ENCODE measurements at places on chromosomes 2 and 18. TPM values are rescaled to one million over a fixed set of nuclear protein-coding genes. Genes with fewer than 3 reads are reported as not detected.

GRCh38 chr2:78147466-78147865 lies 625.3 kb upstream of the LRRTM4 start:
- DNase-seq, result no peak

GRCh38 chr18:13934058-13934457 lies 18.7 kb upstream of the MC2R start:
- no peak for DNase-seq

DNA sequence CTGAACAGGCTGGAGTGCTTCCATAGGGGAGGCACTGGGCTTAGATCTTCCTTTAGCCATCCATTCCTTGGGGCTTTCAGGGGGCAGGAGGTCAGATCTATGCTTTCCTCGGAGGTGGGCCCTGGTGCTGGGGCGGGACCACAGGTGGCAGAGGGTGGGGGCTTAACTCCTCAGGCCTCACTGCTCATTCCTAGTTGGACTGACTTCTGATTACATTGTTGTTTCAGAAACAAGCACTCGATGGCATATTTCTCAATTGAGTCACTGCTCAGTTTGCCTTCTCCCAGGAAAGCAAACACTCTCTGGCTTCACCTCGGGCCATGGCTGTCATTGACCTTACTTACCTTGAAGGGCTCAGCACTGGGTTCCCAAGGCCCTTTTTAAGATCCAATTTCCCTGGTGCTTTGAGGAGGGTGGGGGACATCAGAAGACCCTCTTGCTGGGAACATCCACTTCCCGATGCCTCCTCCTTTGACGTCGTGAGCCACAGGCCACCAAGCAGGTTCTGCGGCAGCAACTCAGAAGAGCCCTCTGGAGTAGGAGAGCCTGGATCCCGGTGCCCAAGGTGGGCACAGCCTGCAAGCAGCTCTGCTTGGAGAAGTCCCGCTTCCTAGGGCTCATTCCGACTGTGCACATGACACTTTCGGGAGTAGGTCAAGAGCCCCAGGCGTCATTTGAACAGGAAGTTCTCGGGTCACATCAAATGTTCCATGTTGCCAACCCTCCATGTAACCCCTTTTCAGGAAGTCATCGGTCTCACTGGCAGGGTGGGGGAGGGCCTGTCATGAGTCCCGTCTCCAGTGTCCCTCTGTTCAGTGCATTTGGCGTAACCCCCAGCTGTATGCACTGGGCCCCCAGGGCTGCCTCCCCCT lies 40.6 kb downstream of the SDC1 start:
- peak; percentile 54 for DNase-seq

The AQP4 gene
- polyA plus RNA-seq, result 90.8 TPM

DNA sequence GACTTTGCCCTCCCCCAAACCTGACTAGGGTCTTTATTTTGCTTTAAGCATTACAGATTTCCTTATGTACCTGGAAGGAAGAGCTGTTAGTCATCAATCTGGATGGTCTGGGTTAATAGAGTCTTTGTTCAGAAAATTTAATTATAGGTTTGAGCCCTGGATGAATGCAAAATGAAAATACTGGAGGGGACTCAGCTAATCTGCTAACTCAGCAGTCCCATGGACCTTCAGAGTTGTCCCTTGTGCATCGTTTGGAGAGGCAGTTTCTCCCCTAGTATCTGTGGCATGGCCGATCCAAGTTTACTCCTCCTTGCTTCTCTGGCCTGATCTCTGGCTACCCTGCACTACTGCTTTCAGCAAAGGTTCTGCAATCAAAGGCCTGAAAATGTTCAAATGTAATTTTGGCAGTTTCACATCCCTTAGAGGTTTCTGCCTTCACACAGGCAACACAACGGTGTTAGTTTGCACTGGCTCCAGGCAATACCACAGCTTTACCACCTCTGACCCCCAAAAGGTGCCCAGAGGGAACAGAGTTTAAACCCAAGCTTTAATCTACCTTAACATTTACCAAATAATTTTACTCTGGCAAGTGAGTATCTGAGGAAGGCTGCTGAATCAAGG lies 134.3 kb downstream of the THADA start:
- no peak for DNase-seq

- DNase-seq, result no peak
Measured at GRCh38 chr2:15177103-15177502, 384.0 kb downstream of the NBAS start.
